ENCODE measurements at places on chromosomes 5 and 9. TPM values are rescaled to one million over a fixed set of nuclear protein-coding genes. Genes with fewer than 3 reads are reported as not detected.
A peak's percentile ranks its signal among the peaks of the same experiment; 100 is the strongest.

DNA sequence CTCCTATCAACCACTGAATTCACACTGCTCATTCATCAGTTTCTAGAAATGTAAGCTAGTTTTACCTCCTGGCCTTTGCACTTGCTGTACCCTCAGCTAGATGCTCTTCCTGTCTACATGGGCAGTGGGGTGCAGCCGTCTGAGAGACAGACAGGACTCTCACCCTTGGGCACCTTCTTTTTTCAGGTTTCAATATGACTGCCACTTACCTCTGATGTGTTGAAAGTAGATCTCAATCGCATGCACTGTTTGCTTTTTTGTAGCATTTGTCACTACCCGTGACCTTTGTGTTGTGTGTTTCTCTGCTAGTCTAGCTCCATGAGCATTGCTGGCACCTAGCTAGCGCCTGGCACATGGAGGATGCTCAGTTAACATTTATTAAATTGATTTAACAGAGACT lies 403.1 kb upstream of the TRPC7 start:
- DNase-seq: no peak

- no peak for DNase-seq
Observed at GRCh38 chr5:82971901-82972300, 105.3 kb downstream of the TMEM167A start.

DNA sequence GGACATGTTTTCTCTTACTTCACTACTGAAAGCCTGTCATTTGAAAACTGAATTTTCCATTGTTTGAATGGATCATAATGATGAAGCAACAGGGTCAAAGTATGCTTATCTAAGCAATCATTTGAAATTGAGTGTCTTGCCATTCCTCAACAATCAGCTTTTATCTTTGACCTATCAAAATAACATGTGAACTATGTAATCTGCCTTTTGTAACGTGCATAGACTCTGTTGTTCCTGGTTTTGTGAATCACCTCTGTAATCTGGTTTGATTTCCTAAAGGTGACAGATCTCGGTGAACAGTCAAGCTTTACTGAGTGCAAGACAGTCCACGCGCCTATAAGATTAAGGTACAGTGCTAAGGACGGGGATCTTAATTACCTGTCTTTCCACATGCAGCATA lies 3.3 kb downstream of the MEF2C start:
- no peak for DNase-seq

DNA sequence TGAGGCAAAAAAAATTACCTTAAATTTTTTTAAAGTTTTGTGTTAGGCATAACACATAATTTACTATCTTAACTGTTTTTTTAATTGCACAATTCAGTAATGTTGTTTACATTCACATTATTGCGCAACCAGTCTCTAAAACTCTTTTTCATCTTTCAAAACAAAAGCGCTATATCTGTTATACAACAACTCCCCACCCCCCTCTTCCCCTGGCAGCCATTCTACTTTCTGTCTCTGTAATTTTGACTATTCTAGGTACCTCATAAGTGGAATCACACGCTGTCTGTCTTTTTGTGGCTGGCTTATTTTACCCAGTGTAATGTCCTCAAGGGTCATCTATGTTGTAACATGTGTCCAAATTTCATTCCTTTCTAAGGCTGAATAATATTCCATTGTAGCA lies 241.5 kb upstream of the DMRT1 start:
- DNase-seq: no peak

- DNase-seq: no peak
Observed at GRCh38 chr5:171544913-171545765, 125.7 kb downstream of the FGF18 start.

DNA sequence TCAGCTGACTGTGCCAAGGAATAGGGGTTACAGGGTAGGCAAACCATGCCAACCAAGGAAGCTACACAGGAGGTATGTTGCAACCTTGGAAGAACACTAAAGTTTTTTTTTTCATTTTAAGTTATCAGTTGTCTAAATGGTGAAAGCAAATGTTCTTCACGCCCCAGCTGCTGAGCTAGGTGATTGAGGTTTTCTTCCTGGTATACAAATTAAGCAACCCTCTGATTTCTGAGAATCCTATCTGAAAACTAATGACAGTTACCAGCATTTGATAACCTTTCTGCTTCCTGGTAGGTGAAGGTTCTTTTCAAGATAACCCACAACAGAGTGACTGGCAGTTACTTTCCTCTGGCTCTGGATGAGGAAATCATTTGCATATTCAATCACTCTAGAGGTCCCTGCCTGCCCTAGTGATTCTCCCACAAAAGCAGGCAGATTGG lies 194.9 kb downstream of the ATP10B start:
- no peak for DNase-seq

DNA sequence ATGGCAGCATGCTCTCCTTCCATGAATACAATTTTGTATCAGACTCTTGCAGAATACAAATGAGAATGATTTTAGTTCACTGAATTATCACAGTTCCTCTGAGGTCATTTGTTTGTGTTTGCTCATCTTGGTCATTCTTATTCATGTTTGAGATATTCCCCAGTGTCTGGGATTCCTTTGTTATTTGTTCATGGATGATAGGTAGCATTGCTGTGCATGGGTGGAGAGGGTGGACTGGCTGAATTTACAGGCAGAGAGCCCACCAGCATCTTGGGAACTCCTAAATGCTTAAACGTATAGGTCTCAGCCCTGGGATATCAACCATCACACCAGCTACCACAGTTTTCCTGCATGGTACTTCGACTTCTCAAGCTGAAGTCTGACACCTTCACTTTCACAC lies 459.8 kb downstream of the CCDC171 start:
- no peak for DNase-seq

DNA sequence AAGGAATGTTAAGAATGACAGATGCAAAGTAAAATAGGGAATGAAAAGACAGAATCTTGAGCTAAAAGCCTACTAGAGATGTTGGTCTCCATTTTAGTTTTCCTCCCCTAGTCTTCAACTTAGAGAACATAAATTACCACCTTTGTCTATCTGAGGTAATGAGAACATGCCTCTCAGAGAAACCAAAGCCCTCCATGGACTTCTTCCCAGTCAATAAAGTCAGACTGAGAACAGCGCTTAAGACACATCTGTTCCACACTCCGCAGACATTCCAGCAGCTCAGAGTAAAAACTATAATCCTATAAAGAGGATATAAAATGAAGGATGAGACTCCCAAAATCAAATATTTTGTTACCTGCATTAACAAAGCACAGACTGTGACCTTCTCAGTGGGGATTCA lies 79.2 kb downstream of the DPYSL3 start:
- no peak for DNase-seq

DNA sequence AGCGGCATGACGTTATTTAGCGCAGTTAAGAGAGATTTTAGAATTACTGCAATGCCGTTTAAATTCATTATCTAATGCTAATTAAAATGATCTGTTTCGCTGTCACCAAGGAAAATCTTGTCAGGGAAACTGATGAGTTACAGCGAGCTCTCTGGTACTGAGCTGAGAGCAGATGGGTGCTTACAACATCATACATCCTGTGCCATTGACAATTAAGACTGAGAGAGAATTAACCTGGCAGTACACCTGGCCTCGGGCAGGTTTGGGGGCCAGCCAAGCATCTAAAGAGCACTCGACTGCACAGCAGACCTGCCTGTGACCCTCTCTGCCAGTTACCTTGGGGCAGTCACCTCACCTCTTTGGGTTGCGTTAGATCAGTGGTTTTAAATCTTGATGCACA lies 55.0 kb downstream of the PUM3 start:
- no peak for DNase-seq

DNA sequence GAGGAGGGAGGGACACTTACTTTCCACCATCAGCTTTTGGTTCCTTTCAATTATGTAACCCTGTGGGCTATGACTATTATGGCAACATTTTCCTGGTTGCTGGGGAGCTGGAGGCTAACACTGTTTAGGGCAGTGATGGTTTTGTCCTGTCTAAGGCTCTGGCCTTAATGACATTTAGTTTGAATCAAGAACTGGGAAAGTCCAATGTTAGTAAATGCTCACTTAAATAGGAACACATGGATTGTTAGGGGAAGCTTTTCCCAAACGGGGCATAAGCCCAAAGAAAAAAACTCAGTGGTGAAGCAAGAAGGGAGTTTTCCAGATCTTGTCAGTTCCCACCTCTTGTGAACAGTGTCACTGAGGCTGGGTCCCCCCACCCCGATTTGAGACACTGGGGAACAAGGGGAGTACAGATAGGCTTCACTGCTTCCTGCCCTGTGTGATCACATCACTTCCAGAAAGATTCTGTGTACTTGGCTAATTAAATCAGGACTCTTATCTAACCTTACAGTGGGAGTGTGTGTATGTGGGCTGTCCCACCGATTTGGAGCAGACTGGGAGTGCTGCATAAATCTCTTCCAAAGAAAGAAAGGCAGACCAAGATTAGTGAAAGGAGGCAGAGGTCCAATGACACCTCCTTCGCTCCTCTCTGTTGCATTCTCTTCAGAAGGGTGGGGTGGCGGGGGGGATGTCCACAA lies 206.4 kb downstream of the PTTG1 start:
- no peak for DNase-seq

DNA sequence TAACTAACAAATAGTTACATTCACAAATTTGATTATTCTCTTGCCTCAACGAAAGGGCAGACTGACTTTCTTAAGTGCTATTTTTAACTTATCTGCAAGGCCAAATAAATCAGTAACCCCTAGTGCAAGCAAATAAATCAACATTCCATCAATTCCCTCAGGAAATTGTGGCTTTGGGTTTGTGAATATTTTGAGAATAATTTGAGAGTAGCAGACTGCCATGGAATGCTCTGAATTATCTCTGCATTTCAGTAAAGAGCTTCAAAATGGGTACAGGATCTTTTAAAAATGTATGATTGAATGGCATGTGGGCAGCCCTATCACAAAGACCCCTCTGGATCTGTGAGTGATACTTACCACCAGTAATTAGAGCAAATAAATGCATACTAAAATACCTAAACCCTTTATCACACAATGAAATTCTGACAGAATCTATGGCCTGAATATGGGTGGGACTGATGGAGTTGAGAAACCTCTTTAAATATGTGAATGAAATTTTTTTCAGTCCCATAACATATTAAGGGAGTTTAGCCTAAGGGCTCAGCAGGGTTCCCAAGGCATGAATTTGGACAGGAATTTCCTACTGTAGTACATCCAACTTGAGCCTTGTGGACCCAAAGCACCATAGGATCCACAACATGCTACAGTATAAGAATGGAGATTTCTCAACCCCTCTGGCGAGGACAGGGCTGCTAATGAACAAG lies 92.5 kb upstream of the ITGA2 start:
- no peak for DNase-seq

- no peak for DNase-seq
Observed at GRCh38 chr5:148403344-148403743, 19.6 kb downstream of the FBXO38 start.

DNA sequence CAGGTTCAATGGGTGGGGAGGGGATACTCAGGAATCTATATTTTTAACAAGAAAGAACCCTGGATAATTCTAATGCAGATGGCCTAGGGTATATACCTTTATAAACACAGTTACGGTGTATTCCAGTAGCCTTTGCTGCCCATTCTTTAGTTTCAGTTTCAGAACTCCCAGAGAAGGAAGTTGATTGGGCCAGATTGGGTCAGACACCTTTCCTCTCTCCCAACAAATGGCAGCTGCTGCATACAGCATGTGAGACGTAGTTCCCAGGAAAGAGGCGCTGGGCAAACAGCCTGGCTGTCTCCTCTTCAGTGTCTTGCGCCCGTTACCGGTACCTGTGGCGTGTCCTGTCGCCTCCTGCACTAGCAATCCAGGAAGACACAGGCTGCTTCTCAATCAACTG lies 20.4 kb downstream of the ACO1 start:
- DNase-seq: no peak

DNA sequence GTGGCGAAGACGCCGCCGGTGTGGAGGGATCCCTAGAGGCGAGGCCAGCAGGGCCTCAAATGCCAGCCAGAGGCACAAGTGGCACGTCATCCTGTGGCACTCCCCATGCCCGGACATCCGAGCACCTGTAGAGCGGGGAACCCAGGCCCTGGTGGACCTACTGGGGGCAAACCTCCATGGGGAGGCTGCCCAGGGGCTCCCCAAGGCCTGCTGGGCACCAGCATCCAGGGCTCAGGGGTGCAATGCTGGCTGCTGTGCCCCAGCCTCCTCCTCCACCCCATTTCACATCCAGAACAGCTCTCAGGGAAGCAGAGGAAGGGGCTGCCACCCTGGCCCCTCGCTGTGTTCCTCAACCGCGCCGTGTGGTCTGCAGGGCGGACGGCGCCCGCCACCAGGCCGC lies 43.5 kb downstream of the HK3 start:
- DNase-seq: no peak

DNA sequence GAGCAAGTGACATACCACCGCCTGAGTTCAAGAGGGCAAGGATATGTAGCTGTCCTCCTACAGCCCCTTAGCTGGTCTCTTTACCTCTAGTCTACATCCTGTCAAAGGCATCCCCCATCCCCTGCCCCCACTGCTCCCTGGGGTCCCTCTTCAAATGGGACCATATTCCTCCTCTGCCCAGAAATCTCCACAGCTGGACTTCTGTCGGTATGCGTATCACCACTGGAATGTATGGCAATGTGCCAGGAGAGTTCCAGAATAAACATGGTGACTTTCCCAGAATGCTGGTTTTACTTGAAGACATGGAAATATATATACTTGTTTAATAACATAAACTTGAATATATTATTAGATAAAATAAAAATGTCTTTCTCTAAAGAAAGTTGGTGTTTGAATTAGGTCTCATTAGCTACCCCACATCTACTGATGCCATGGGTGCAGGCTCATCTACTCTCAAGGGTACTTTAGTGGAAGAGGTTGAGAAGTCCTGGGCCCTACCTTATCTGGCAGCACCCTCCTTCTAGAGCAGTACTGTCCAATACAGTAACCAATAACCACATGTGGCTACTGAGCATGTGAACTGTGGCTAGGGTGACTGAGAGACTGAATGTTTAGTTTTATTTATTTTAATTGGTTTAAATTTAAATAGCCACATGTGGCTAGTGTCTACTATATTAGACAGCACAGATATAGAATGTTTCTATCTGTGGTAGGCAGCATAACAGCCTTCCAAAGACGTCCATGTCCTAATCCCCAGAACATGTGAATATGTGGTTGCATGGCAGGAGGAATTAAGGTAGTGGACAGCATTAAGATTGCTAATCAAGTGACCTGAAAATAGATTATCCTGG lies 181.7 kb upstream of the SLC30A5 start:
- DNase-seq: peak; percentile 15

- DNase-seq: peak; percentile 72
Observed at GRCh38 chr5:114055318-114056184, 306.3 kb upstream of the KCNN2 start.

Gene CCL27
- polyA plus RNA-seq: not detected

Gene IGIP
- polyA plus RNA-seq: 5.2 TPM

Gene SPOCK1
- polyA plus RNA-seq: 1.4 TPM

Gene IL13
- polyA plus RNA-seq: 0.13 TPM

Gene SLC6A3
- polyA plus RNA-seq: 3.0 TPM
